Stimulated activated CD8-positive, alpha-beta memory T cell treated with anti-CD3 and anti-CD28 coated beads, Interleukin-4, amount 100 ng/mL, for 48 hours (primary cell): ENCODE measurements at places on chromosomes 7 and 10.

DNA sequence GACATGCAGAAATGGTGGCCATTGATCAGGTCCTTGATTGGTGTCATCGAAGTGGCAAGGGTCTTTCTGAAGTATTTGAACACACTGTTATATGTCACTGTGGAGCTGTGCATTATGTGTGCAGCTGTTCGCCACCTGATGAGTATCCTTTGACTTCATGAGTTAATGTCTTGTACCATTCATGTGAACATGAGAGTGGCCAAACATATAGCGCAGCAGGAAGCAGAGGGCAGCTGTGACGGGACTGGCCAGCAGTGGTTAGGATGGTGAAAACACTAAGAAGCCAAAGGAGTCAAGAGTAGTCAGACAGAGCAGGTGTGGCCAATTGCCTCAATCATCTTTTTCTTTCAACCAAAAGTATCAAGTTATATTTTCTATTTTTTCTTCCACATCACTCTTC lies 167.4 kb downstream of the IMMP2L start:
- DNase-seq: no peak

- peak; percentile 70 for DNase-seq
Measured at GRCh38 chr10:451021-451471, 238.4 kb downstream of the DIP2C start.

DNA sequence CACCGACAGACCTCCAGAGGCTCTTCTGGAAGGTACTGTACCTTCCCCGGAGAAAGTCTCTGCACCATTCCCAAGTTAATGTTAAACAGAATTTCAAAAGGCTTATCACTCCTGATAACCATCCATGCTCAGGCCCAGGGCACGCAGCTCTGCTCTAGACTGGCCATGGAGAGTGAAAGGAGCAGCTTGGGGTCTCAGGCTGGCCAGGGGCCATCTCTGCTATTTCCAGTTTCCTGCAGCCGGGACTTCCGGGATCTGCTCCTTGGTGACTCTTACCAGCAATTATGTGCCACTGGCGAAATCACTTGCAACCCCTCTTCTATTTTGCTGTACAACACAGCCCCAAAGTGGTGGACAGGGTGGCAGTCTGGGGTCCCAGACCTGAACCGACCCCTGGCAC lies 6.0 kb downstream of the CLDN15 start:
- no peak for DNase-seq

- no peak for DNase-seq
Measured at GRCh38 chr10:47123716-47124288, 176.2 kb upstream of the GDF10 start.

- no peak for DNase-seq
Measured at GRCh38 chr10:35895331-35895730, 253.2 kb upstream of the FZD8 start.

GRCh38 chr10:91820144-91820543 lies 21.9 kb downstream of the TNKS2 start:
- no peak for DNase-seq

DNA sequence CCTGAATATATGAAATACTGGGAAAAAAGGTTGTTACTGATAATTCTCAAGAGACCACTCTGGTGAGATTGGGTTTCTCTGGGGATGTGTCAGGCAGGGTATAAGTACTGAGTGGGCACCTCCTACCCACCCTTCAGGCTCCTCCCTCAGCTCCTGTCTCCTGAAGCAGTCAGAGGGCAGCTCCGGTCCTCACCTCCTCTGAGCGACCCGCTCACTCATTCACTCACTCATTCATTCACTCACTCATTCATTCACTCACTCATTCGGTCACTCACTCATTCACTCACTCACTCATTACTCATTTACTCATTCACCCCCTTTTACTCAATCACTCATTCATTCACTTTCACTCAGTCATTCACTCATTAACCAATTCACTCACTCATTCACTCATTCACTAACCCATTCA lies 6.9 kb upstream of the PFKP start:
- no peak for DNase-seq

GRCh38 chr7:80584778-80585177 lies 53.7 kb upstream of the CD36 start:
- DNase-seq: no peak

DNA sequence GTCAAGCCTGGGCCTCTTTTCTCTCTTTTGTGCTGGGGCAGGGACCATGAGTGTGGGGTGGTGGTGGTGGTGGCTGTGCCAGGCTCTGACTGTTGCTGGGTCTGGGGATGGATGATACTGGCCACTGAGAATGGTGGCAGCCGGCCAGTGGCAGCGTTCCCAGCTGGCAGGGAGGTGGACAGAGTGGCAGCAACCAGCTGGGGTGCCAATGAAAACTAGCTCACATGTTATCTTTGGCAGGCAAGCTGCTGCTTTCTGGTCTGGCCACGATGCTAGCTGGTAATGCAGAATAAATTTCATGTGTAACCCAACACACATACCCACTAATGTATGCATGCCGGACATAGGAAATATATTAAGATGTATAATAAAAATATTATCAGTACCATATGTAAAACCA lies 95.0 kb upstream of the SLC26A5 start:
- no peak for DNase-seq

- DNase-seq: no peak
Measured at GRCh38 chr7:11346302-11346701, 372.6 kb downstream of the PHF14 start.
